Effector memory CD4-positive, alpha-beta T cell (primary cell): ENCODE measurements at places on chromosomes 6 and 20.

- no peak for DNase-seq
Observed at GRCh38 chr6:47076422-47077344, 34.6 kb upstream of the ADGRF1 start.

GRCh38 chr6:32668226-32668747, 1.8 kb upstream of the HLA-DQB1 start:
- peak; percentile 29 for DNase-seq

DNA sequence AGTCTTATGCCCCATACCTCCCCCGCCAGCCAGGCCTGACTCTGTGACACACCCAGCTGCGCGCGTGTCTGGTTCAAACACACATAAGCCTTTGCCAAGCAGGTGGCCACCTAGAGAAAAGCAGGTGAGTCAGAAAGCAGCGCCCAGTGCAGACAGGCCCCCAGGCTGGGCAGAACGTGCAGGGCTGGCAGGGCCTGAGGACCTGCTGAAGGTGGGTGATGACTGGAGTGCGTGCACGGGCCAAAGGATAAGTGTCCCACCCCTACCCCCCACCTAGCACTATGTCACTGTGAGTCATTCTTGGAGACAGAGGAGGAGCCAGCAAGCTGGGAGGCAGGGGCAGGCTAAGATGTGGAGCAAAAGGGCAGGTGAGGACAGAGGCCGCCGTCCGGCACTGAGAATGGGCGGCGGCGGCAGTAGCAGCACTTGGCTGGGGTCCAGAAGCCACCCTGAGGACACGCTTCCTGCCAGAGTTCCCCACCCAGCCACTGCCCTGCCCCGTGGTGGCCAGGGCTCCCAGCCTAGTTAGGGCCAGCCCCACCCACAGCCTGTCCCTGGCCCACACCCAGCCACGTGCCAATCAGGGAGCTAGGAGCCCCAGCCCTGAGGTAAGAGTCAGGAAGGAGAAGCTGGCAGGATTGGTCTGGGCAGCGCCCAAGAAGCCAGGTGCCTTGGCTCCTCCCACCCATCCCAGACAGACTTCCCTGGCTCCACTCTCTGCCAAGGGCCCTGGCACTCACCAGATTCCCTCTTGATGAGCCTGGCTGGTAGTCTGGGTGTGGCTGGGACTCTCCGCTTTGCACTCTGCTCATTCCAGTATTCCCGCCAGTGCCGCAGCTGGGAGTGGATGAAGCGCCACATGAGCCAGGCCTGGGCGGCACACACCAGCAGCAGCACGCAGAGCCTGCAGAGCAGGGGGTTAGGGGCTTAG, 72.7 kb downstream of the TRAM2 start:
- no peak for DNase-seq

- no peak for DNase-seq
Observed at GRCh38 chr6:12009180-12009685, 2.9 kb upstream of the HIVEP1 start.

GRCh38 chr20:19555726-19556125, 202.3 kb upstream of the RIN2 start:
- no peak for DNase-seq

DNA sequence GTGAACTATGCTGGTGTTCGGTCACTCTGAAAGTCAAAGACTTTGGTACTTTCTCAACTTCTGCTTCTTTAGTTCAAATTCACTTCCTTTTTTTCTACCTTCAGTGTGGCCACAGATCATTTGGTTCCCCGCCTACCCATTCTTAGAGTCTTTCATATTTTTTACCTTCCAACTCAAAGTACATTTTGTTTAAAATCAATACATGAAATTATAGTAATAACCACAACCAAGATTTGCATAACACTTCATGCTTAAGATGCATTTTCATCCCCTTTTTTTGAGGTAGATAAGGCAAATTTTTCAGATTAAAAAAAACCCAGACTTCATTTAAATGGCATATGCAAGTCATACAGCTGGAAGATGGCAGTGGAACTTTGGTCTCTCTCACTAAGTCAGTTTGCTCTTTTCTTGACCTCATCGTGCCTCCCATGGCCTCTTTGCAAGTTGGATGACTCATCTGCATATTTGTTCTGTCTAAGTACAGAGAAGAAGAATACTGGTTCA, 11.9 kb upstream of the CNR1 start:
- DNase-seq = no peak

GRCh38 chr6:125717120-125717731, 32.2 kb upstream of the HEY2 start:
- no peak for DNase-seq

- DNase-seq = no peak
Observed at GRCh38 chr6:30544666-30545272, 11.5 kb downstream of the GNL1 start.

DNA sequence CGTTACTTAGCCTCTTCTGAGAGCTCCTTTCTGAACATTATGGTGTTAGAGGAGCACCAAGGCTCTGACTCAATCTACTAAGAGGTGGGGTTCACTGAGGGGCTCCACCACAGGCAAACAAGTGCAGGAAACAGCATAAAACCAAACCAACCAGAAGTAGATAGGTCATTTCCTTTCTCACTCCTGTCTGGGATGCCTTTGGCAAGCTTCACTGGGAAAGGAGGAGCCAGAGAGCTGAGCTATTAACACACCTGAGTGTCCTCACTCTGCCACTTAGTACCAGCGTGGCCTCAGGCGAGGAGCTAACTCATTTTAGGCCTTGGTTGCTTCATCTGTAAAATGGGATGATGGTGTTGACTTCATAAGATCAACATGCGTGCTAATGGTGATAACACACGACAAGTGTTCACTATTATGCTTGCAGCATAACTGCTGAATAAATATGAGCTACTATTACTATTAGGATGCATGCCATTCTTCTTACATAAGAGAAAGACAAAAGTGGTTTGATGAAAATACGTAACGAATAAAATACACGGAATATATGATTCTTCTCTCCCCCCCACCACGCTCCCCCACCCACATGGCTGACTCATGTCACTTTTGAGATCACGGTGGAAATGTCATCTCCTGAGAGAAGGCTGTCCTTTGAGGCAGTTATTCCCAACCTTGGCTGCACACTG, 185.4 kb downstream of the BCAS1 start:
- DNase-seq = no peak

DNA sequence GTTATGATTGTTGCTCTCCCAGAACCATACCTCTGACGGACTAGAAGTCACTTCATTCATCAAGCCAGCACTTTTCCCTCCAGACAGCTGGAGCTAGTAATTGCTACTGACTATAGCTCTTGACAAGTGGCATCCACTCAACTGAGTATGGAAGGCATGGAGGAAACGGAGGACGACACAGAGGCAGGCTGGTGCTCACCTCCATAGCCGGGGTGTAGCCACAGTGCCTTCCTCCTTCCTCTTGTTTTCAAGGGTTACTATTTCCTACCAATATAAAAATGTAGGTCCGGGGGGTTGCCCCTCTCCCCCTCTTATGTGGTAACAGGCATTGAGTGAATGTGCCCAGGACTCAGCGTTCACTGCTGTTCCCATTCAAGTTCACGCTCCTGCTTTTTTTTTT, 23.5 kb upstream of the FOXC1 start:
- no peak for DNase-seq

GRCh38 chr20:21235484-21236445, 67.4 kb upstream of the XRN2 start:
- DNase-seq = peak; percentile 47

- no peak for DNase-seq
Observed at GRCh38 chr6:157200611-157201010, 122.7 kb downstream of the TMEM242 start.

GRCh38 chr6:73538116-73538779, 17.4 kb upstream of the EEF1A1 start:
- DNase-seq = no peak

- peak; percentile 63 for DNase-seq
Observed at GRCh38 chr20:23349338-23350195, 1.0 kb upstream of the NXT1 start.

GRCh38 chr20:33716498-33716897, 3.6 kb downstream of the PXMP4 start:
- DNase-seq = no peak

GRCh38 chr6:21738180-21739094, 144.9 kb downstream of the SOX4 start:
- no peak for DNase-seq

GRCh38 chr20:13934992-13935894, 55.2 kb downstream of the SEL1L2 start:
- no peak for DNase-seq

DNA sequence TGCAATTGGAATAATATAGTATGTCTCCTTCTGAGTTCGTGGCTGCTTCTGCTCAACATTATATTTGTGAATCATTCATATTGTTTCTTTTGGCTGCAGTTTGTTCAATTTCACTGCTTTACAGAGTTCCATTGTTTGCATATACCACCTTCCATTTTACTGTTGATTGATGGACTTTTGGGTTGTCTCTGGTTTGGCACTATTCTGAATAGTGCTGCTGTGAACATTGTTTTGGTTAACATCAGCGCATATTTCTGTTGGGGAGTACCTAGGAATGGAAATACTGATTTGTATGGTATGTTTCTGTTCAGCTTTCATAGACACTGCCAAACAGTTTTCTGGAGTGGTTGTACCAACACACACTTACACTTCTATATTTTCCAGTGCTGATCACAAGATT, 46.9 kb downstream of the UST start:
- DNase-seq = no peak

GRCh38 chr20:15739035-15739434, 834.2 kb downstream of the KIF16B start:
- no peak for DNase-seq

DNA sequence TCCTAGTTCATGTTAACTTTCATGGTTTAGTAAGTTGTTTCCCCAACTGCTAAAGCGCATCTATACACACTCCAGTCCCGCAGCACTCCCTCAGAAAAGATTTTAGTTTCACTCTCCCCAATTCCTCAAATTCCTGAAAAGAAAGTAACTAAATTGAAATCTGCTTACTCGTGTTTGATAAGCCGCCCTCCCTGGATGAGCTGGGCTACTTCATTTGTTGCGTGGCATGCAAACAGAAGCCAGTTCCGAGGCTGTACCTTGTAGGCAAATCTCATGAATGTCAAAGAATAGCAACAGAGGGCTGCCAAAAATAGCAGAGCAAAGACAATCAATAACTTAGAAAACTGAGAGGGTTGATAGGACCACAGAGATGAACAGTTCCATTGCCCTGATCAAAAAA, 16.9 kb downstream of the MPC1 start:
- DNase-seq = no peak

DNA sequence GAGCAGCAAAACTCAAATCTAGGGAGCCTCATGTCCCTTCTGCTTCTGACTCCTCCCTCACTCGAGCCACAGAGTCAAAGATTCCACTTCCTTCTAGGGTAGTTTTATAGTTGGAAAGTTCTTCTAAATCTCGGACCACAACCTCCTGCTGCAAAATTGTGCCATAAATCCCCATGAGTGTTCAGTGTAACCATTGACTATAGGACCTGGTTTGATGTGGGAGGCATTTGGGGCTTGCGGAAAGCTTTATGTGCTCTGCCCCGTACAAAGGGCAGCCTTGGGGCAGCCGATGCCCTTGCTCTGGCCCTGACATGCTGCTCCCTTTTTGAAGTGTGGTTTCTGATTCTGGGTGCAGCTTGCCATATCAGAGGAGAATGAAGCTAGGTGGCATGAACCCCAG, 43.6 kb upstream of the IER3 start:
- no peak for DNase-seq

DNA sequence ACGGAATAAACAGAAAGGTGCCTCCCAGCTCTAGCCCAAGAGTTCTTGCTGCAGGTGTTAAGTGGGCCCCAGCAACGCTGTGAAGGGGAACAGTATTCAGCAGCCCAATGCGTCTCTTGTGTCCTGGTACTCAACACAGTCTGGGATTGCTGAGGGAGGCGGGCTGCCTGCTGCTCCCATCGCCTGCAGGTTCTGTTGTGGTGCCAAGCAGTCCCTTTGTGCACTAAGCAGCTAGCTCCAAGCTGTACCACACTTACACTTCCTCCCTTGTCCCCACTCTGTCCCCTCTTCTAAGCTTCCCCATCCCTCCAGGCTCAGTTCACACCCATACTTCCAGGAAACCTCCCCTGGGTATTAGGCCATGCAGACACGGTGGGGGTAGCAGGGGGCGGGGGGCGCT, 92.7 kb downstream of the AGPAT4 start:
- DNase-seq = no peak

DNA sequence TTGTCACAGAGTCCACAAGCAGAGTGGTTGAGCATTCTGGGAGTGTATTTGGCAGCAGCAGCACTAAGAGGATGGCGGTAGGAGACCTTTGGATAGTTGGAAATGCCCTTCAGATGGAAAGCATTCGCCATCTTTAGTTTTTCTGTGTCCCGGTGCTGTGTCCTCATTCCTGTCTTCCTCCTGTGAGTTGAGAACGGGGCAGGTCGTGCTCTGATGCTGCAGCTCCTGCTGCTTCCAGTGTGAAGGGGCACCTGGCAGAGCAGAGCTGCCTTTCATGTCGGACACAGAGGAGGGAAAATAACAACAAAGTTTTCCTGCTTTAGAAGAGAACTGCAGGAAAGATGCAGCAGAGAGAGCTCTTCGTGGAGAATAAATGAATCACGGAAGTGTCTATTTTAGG, 194.8 kb downstream of the SLC24A3 start:
- DNase-seq = no peak

DNA sequence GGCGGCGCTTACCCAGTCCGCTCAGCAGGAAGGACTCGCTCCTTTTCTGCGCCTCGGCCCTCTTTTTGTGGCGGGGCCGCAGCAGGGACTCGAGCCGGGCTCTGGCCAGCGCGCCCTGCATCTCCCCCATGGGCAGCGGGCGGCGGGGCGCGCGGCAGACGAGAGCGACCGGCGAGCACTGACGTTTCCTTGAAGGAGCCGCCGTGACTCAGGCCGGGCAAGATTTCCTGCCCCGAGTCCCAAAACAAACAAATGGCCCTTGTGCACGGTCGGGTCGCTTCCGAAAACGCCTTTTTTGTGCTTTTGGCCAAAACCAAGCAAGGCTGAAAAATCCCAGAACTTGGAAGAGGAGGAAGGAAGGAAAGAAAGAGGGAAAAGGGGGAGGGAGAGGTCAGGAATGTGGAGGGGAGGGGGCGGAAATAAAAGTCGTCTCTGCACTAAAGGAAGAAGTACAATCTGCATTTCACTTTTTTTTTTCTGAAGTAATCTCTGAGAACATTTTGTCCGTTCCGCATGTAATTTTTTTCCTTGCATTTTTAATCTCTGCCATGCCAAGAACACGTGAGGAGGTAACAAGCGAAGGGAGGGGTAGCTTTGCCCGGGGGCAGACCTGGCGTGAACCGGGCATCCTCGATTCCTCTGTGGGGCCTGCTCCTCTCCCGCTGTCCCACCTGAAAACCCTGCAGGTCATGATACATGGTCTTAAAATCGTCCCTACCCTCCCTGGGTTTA, 123.3 kb upstream of the SLC2A12 start:
- peak; percentile 31 for DNase-seq

- no peak for DNase-seq
Observed at GRCh38 chr6:51398064-51398705, 579.5 kb downstream of the TFAP2B start.

- no peak for DNase-seq
Observed at GRCh38 chr6:50961611-50962010, 142.9 kb downstream of the TFAP2B start.
